Pancreas (tissue), 10 donors: ENCODE measurements at places on chromosomes 4 and X. TPM values are rescaled to one million over a fixed set of nuclear protein-coding genes. Genes with fewer than 3 reads are reported as not detected.

Gene RAP2C
- total RNA-seq: 8.7 TPM

- no peak for DNase-seq
Measured at GRCh38 chr4:2598511-2599303, 62.3 kb downstream of the FAM193A start.

DNA sequence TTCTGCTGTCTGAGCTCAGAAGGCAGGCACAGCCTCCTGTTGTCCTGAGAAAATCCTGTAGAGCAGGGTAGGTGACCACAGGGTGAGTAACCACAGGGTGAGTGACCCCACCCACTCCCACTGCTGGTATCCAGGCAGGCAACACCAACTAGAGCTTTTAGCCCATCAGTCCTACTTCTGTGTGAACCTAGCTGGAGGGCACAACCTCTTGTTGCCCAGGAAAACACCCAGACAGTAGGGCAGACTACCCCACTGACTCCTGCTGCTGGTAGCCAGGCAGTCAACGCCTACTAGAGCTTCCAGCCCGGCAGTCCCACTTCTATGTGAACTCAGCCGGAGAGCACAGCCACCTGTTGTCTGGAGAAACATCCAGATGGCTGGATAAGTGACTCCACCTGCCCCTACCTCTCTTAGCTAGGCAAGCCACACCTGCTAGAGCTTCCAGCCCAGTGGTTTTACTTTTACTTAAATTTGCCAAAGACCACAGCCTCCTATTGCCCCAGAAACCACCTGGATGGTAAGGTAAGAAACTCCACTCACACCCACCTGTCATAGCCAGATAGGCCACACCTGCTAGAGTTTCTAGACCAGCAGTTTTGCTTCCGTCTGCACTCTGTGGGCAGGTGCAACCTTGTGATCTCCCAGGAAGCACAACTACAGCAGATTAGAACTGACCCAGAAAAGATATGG lies 371.6 kb downstream of the INPP4B start:
- peak; percentile 20 for DNase-seq

DNA sequence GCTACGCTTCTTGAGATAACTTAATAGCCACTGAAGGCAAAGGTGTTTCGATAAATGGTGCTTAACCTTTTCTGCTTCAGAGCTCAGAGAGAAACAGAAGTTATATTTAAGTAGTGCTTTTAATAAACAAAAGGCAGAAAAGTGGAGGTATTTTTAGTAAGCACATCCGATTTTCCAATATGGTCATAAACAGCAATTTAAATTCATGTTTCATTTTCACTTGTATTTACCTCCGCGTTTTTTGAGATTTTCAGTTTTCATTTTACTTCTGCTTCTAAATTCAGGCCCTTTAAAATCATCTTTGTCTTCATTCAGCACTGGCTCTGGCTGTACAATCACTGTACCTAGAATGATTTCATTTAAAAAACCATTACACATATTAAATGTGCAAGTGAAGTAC lies 92.4 kb downstream of the ATRX start:
- no peak for DNase-seq

GRCh38 chr4:94926936-94927335 lies 169.2 kb downstream of the BMPR1B start:
- no peak for DNase-seq

- DNase-seq: no peak
Measured at GRCh38 chr4:52105276-52105675, 54.2 kb downstream of the SPATA18 start.

Gene NCAPG
- 0.23 TPM for total RNA-seq

GRCh38 chr4:113179091-113179490 lies 129.6 kb downstream of the ANK2 start:
- DNase-seq: no peak
